ENCODE measurements at places on chromosomes 13 and 19.

DNA sequence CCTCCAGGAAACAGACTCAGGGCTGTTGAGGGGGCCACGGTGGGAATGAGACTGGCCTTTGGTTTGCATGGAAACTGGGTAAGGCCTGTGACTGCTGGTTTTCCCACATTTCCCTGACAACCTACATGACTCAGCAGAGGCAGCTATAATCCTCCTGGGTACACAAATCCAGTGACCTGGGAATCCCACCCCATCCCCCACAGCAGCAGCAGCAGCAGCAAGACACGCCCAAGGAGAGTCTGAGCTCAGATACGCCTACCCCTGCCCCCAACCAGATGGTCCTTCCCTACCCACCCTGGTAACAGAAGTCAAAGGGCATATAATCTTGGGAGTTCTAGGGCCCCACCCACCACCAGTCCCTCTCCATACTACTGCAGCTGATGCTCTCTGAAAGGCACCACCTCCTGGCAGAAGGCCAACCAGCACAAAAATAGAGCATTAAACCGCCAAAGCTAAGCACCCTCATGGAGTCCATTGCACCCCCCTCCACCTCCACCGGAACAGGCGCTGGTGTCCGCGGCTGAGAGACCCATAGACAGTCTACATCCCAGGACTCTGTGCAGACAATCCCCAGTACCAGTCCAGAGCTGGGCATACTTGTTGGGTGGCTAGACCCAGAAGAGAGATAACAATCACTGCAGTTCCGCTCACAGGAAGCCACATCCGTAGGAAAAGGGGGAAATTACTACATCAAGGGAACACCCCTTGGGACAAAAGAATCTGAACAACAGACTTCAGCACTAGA lies 237.2 kb upstream of the SPRY2 start:
- ATAC-seq = no peak

DNA sequence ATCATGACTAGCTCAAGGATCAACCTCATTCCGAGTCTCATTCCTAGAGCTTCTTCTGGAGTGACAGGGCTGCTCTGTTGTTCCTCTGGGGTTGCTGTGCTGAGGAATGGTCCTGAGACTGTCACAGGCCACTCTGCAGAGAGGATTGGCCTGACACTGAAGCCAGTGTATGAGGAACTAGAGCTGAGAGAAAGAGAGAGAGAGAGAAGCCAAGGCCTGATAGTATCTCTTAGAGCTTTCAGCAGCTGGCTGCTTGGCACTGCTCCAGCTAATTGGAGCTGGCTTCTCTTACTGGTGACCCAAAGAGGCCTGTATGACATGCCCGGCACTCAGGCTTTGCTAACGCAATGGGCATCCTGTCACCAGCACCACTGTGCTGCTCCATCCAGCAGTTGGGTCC lies 73.4 kb upstream of the FLT1 start:
- ATAC-seq = no peak

DNA sequence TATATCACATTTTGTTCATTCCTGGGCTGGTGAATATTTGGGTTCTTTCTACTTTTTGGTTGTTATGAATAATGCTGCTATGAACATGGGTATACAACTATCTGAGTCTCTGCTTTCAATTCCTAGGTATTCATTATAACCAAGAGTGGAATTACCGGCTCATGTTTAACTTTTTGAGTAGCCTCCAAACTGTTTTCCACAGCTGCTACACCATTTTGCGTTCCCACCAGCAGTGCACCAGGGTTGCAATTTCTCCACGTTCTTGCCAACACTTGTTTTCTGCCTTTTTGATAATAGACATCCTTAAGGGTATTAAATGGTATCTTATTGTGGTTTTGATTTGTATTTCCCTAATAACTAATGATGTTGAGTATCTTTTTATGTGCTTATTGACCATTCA lies 16.8 kb downstream of the CDK8 start:
- no peak for ATAC-seq

DNA sequence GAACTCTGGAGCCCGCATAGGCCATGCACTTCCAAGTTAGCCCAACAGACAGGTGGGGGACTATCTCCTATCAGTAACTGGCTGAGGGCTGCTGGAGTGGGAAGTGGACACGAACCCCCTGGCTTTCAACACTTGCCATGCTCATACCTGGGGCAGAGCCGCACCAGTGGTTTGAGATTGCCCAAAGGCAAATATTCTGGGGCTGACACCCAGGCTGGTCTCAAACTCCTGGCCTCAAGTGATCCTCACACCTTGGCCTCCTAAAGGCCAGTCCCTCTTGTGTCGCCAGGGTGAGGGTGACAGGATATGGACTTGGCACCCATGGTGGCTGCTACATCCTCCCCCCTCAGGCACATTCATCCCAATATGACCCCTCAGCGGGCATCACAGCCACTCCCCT lies 13.1 kb downstream of the NFKBID start:
- ATAC-seq = no peak

GRCh38 chr13:112204346-112205327 lies 137.7 kb downstream of the SOX1 start:
- no peak for ATAC-seq

- no peak for ATAC-seq
Measured at GRCh38 chr19:18141031-18141430, 11.9 kb upstream of the PIK3R2 start.

- ATAC-seq = no peak
Measured at GRCh38 chr19:29517412-29517811, 8.4 kb upstream of the VSTM2B start.

- ATAC-seq = no peak
Measured at GRCh38 chr13:76461999-76462398, 424.2 kb downstream of the KCTD12 start.

DNA sequence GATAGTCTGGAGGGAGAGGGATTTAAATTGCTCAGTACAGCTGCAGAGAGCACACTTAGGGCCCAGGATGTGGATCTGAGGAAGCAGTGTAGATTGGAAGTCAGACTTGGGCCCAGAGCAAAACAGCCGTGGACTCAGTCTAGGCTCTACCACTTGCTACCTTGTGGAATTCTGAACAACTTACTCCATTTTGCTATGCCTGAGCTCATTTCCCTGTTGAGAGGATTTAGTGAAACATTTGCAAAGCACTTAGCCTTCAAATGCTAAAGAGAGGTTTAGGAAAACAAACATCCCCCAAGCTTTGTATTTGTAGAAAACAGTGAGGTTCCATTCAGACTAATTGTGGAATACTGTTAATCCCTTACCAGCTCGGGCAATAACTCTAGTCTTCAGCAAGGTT lies 453.4 kb upstream of the ZNF507 start:
- no peak for ATAC-seq

DNA sequence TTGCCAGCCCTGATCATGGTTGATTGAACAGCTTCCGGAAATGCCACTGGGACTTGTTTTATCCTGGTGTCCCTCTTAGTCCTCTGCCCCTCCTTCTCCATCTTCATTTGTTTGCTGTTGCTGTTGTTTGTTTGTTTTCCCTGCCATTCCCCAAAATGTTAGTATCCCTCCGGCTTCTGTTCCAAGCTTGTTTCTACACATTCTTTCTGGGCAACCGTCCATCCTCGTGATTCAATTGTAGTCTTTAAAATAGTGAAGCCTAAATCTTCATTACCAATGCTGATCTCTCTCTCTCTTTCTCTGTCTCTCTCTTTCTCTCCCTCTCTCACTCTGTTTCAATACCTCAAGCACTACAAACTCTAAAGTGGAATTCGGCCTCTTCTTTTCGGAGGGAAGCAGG lies 649.3 kb upstream of the ARGLU1 start:
- ATAC-seq = no peak

- ATAC-seq = no peak
Measured at GRCh38 chr19:44573627-44574026, 39.7 kb upstream of the IGSF23 start.

- no peak for ATAC-seq
Measured at GRCh38 chr13:49271264-49271663, 23.5 kb downstream of the CDADC1 start.

DNA sequence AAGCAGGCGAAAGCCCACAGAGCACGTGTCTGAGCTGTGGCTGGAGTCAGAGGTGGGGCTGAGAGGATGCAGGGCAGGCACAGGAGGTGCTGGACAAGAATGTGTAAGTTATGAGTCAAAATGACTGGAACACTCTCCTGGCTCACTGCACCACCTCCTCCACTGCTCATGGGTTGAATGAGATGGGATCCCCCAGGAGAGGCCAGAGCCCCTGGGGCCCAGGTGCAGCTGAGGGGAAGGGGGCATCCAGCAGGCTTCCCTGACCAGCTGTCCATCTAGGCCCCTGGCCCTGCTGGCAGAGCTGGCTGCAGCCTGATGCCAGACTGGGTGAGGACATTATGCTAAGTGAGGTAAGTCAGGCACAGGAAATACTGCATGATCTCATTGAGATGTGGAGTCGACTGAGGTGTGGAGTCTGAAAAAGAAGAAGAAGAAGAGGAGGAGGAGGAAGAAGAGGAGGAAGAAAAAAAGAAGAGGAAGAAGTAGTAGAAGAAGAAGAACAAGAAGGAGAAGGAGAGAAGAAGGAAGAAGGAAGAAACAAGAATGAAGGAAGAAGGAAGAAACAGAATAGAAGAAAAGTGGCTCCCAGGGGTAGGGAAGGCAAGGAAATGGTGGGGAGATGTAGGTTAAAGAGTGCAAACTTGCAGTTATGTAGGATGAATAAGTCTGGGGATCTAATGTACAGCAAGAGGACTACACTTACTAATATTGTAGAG lies 747.4 kb downstream of the UQCRFS1 start:
- ATAC-seq = no peak

- no peak for ATAC-seq
Measured at GRCh38 chr13:28220166-28220565, 81.8 kb downstream of the PAN3 start.

DNA sequence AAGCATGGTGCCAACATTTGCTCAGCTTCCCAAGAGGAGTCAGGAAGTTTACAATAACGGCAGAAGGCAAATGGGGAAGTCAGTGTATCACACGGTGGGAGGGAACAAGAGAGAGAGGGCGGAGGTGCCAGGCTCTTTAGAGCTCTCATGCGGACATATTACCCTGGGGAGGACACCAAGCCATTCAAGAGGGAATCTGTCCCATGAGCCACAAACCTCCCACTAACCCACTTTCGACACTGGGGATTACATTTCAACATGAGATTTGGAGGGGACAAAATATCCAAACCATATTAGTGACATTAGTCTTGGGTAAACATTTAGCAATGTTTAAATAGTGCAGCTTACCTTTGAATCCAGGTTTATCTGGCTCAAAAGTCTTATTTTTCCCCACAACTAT lies 69.9 kb downstream of the SLAIN1 start:
- ATAC-seq = no peak

All from gastroesophageal sphincter (tissue), 4 donors.